ENCODE measurements at places on chromosomes 11 and 22.

DNA sequence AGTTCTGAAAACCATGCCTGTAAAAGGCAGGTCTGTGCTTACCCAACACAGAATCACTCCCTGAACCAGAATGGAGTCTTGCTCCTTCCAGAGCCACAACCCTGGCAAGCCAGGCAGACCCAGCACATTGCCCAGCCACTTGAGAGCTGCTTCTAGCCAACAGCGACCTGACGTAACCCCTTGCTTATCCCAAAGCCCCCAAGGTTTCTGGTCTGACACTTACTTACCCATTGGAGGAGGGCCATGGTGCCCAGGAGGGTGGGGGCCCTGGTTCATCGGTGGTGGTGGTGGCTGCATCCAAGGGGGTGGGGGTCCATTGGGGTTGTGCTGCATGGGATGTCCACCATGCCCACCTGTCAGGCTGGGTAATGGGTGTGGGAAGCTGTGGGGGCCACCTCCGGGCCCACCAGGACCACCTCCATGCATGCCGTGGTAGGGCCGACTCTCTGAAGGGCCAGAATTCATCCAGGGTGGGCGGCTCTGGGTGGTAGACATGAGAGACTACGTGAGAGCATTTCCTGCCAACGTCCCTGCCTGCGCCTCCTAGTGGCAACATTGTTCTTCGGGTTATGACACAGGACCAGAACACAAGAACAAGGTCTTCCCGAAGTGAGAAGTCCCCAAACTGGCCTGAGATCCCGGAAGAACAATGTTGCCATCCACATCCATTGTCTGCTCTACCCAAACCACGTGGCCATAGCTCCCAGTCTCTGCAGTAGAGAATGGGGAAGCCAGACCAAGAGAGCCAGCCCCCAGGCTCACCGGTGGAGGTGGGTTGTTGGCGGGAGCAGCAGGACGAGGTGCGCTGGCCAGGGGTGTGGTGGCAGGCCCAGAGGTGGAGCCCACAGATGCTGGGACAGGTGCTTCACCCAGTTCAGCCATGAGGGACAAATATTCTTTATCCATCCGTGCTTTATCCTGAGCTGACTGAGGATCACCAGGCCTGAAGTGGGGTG, 7.8 kb upstream of the PYGM start:
- DNase-seq: peak; percentile 79

GRCh38 chr11:125724125-125724524, 22.0 kb upstream of the PATE1 start:
- no peak for DNase-seq

DNA sequence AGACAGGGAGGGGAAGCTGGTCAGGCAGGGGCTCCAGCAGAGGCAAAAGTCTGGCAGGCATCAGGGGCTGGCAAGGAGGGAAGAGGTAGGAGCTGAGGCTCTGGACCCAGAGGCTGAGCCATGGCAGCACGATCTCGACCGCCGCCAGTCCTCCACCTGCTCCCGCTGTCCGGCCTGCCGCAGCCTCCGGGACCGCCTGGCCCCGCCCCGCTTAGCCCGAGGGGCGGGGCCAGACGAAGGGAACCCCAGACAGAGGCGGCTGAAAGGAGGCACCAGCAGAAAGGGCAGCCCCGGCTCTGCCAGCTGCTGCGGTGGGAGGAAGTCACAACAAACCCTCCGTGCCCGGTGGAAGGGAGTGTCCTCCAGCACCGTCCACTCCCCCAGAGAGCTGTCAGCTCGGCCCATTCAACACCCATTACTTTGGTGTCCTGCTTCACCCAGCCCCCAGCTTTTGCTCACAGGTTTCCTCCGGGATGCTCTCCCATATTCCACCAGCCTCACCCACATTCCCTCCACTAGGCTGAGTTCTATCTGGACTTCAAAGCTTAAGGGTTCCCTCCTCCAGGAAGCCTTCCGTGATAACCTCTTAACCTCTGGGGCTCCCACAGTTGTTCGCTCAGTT, at the start of gene MFNG:
TSS of gene MFNG (minus strand) at position 161 of the 622 bp plus-strand sequence. CDS start 207 bp downstream, outside the sequence.
- DNase-seq: peak; percentile 79

DNA sequence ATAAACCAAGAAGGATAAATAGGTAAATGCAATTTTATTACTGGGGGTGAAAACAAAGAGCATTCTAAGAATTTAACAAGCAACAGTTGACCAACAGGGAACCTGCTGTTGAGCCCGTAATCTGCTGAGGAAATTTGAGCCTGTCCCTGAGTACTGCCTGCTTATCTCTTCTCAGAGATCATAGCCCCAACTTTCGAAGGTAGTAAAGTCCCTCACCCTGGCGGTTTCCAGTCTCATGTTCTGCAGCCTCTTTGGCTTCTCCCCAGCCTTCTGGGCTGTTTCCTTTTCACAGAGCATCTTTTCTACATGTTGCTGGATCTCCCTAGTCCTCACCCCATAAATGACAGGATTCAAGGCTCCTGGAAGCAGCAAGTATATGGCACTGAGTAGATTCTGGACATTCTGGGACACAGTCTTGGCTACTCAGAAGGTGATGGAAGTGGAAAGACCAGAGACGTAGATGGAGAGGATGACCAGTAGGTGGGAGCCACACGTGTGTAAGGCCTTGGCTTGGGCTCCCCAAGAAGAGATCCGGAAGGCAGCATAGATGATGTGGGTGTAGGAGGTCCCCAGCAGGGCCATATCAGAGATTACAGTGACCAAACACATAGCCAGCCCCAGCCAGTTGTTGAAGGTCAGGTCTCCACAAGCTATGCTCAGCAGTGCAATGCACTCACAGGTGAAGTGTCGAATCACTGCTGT, 51.6 kb downstream of the RRM1 start:
- no peak for DNase-seq

DNA sequence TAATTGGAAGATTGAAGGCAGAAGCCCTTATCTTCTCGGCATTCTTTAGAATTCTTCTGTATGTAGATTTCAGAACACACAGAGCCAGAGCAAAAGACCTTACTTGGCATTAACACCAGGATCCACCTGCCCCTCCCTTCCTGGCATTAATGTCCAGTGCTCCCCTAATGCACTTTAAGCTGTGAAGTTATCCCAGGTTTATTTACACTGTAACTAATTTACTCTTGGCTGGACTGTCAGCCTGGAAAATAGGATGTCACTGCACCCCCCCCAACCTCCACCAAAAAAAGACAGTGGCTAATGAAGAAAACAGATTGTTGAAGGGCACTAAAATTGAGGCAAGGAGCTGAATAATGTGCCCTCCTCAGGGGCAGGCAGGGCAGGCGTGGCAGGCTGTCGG, 30.1 kb downstream of the TIMP3 start:
- DNase-seq: no peak

- no peak for DNase-seq
These were observed 1.2 kb downstream of the SOX10 start for GRCh38 chr22:37982938-37983859.

- DNase-seq: no peak
These were observed 3.0 kb downstream of the KCNJ11 start for GRCh38 chr11:17385492-17385891.

GRCh38 chr11:26675233-26675928, 46.5 kb downstream of the SLC5A12 start:
- DNase-seq: no peak

GRCh38 chr11:18527512-18527911, 770 bp upstream of the TSG101 start:
- DNase-seq: no peak
